NCI-H187 (cell line): ENCODE measurements at places on chromosomes 3 and 15.

GRCh38 chr15:101019366-101019896 is 100.3 kb downstream of the LRRK1 start:
- no peak for DNase-seq

GRCh38 chr15:40204100-40204499 is 34.8 kb upstream of the PAK6 start:
- no peak for DNase-seq

GRCh38 chr3:128094295-128095151 is 29.1 kb downstream of the RUVBL1 start:
- DNase-seq: no peak

DNA sequence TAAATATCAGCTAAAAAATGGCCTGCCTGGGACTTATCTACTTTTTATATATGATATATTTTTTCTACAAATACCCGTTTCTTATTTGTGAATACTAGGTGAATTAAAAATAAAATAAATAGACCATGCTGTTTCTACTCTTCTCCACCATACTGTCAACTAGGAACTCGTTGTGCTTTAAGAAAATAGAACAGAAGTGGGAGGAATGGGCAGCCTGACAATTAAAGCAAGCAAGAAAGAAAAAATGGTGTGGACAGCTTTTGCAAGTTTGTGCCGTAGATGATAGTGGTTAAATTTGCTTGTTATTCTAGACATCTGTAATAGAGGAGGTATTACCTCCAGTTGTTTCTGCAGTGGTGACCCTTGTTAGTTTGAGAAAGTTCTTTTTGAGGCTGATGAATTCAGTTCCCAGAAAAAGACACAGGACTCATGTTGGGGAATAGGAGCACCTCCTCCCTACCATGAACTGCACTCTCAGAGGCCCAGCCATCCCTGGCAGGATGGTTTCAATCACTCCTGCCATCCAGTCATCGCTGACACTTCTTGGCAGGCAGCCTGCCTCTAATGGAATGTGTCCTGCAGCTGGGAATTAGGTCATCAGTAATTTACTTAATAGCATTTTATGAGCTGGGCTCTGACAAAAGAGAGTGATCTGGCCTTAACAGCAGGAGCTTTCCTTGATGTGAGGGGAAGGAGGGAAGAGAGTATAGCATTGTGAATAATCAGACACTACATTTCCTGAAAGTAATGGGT is 105.0 kb upstream of the GAP43 start:
- DNase-seq: no peak

GRCh38 chr15:38093931-38094330 is 158.7 kb upstream of the SPRED1 start:
- DNase-seq: no peak

DNA sequence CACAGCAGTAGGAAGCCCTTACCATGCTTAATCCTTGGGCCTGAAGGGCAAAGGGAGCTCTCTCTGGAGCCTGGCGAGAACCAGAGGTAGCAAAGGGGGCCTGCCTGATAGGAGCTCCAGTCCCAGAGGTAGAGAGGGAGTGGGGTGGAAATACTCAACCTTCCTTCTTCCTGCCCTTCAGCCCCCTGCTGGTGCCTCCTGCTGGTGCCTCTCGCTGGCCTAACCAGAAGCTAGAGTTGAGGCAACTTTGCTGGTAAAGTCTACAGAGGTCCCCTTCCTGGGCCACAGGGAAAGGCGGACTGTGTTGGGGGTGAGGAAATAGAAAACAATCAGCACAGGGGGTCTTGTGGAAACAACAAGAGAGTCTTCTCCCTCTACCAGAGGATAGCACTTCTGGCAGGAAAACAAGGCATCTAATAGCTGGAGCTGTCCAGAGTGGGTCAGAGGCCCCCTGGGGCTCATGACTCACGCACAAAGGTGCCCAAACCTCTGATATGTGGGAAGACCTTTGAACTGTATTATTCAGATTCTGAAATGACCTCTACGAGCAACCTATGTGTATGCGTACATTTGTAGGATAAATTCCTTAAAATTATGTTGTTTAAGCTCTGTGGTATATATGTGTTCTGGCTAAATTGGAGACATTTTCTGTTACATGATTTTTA is 133.9 kb downstream of the LRRC28 start:
- DNase-seq: no peak

DNA sequence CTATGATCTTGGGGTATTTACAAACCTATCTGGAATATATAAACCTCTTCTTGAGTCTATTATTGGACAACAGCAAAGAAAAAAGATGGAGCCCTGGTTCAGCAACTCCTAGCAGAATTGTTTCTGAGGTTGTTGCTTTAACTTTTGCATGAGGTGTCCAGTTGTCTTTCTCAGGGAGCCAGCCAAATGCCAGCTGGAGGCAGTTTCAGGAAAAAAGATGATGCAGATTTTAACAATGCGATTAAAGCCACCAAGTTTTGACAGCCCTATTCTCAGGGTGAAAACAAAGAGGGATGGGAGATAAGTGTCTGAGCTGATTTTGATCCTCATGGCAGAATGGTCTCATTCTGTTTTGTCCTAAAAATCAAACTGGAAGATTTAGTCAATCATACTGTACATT is 181.6 kb upstream of the RASGRP1 start:
- no peak for DNase-seq

- DNase-seq: no peak
These were observed 11.8 kb downstream of the OXSR1 start for GRCh38 chr3:38177181-38177580.

GRCh38 chr3:129017484-129017899 is 16.4 kb downstream of the EFCC1 start:
- no peak for DNase-seq

DNA sequence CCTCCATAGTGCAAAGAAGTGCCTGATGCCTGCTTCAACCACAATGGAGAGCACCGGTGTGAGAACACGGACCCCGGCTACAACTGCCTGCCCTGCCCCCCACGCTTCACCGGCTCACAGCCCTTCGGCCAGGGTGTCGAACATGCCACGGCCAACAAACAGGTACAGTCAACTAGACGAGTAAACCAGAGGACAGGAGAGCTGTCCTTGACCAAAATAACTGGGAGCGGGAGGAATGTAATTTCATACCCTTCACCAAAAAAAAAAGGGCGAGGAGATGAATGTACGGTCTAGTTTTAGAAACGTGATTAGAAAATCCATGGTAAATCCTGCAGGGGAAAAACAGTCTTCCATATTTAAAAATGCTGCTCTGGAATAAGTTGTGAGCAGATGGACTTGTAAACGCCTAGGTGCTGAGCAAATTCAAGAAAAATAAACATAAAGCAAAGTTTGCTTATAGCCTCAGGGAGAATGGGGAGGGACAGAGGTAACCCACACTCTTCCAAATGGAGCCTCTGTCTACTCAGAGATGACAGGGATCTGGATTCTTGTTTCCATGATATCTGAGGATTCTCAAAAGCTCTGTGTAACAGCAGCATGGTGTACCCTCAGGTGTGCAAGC is 8.4 kb downstream of the THBS1 start:
- no peak for DNase-seq

GRCh38 chr3:118478706-118479276 is 555.9 kb downstream of the IGSF11 start:
- no peak for DNase-seq

- DNase-seq: no peak
These were observed 39.2 kb downstream of the MBNL1 start for GRCh38 chr3:152307829-152308474.

DNA sequence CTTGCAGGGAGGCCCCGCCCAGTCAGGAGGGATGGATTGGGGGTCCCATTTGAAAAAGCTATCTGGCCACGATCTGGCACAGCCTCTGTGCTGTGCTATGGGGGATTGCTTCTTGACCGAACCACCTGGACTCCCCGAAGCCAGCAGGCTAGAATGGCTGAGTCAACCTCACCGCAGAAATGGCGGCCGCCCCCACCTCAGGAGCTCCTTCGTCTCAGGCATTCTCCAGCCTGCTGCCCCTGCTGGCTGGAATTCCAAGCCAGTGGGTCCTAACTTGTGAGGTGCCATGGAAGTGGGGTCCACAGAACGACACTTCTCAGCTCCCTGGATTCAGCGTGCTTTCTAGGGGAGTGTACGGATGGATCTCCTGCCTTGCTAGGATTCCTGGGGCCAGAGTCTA is 180.5 kb upstream of the TRIM42 start:
- no peak for DNase-seq

- DNase-seq: no peak
These were observed 272.4 kb downstream of the TIGIT start for GRCh38 chr3:114566162-114566755.

DNA sequence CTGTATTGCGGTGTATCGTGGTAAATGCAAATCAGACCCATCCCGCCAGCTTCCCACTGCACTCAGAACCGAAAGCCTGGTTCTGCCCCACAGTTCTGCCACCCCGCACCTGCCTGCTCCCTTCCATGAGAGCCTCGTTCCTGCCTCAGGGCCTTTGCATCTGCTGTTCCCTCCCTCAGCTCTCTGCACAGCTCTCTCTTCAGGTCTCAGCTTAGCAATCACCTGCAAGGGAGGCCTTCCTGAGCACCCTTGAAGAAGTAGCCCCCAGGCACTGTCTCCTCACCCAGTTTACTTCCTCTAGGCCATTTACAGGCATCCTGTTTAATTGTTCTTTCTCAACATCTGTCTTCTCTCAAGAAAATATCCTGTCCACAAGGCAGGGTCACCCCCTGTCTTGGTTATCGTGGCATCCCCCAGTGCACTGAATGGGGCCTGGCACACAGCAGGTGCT is 13.3 kb upstream of the IQSEC1 start:
- DNase-seq: no peak

DNA sequence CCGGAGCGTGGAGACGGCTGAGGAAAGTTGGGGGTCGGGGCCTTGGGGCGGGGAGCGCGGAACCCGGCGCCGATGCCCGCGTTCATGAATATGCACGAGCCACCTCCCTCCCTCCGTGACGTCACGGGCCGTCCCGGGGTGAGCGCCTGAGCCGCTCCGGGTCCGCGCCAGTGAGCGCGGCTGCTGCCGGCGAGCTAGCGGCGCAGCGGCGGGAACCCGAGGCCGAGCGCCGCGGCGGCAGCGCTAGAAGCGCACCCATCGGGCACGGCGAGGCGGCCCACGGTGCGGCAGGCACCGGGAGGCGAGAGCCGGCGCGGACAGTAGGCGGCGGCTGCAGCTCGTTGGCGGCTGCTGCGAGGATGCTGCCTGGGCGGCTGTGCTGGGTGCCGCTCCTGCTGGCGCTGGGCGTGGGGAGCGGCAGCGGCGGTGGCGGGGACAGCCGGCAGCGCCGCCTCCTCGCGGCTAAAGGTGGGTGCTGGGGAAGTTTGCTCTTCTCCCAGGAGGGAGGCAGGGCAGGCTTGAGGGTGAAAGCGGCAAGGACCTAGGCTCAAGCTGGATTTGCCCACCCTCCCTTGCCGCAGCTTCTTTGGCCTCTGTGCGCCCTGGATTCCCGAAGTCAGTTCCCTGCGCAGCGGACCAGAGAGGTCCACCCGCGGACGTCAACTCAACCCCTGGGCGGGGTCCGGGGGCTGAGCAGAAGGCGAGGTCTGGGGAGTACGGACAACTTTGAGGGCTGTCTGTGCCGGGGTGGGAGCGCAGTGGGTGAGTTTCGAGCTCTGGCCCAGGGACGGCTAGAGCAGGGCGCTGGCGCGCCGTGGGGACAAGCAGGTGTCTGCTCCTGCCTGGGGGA is at the start of gene CLSTN2:
Gene CLSTN2, plus strand, starts transcription at position 170 of the 850 bp plus-strand sequence.
- peak; percentile 67 for DNase-seq

GRCh38 chr3:197378985-197379718 is 80.7 kb upstream of the DLG1 start:
- no peak for DNase-seq

- no peak for DNase-seq
These were observed 178.6 kb downstream of the KCNAB1 start for GRCh38 chr3:156298938-156299337.

DNA sequence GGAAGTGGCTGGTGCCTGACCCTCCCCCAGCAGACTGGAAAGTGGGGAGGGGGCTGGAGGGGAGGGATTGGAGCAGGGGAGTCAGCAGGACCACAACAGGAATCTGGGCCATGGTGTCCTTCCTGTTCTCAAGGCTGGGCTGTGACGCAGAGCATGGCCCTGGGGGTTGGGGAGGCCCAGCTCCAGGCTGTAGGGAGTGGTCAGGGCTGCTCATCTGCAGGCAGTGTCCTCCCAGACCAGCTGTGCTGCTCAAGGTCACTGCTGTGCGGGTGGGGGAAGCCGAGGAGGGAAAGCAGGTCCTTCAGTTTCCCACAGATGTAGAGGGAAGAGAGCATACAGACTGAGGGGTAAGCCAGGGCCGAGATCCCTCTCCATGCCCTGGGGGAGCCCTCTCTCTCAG is 40.7 kb downstream of the CYP11A1 start:
- DNase-seq: no peak

DNA sequence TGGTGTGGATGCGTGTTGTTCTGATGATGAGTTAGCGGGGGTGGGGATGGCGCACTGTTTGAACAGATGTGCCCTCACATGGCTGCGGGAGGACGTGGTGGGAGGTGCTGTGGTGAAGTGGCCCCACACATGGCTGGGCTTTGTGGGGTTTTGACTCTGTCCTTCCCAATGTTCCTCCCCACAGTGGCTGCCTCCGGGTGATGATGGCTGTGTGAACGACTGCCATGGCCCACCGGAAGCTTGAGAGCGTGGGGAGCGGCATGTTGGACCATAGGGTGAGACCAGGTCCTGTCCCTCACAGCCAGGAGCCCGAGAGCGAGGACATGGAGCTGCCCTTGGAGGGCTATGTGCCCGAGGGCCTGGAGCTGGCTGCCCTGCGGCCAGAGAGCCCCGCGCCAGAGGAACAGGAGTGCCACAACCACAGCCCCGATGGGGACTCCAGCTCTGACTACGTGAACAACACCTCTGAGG is 167.9 kb downstream of the APBA2 start:
- DNase-seq: no peak

GRCh38 chr3:42683875-42684598 is 1.3 kb upstream of the KLHL40 start:
- no peak for DNase-seq

DNA sequence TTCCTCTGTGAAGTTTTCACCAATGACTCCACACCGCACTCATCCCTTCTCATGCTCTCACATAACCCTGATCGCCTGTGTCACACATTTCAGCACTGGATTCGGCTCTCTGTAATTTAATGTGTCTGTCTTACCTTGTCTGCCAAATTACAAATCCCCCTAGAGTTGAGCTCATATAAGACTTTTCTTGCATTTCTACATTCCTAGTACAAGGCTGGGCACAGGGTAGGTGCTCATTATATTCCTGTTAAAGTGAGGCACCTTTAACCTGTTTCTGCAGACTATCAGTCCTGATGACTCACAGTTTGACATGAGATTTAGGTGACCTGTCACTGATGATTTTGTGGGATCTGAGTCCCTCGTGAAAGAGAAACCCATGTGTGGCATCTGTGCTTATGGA is 22.6 kb downstream of the TGM5 start:
- no peak for DNase-seq

DNA sequence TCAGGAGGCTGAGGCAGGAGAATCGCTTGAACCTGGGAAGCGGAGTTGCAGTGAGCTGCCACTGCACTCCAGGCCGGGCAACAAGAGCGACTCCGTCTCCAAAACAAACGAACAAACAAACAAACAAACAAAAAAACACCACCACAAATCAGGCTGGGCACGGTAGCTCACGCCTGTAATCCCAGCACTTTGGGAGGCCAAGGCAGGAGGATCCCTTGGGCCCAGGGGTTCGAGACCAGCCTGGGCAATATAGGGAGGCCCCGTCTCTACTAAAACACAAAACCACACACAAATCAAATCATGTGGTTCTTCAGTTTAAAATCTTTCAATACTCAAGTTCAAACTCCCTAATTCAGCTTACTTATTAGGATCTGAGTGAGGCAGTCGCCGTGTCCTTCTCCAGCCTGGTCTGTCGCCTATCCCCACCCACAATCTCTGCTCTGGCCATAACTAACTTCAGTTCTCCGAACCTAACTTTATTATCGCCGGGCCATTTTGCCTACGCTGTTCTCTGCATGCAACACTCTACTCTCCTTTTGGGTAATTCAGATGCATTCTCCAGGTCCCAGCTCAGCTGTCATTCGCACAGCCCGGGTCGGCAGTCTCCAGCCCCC is 660 bp upstream of the RTF1 start:
- no peak for DNase-seq
